ENCODE measurements at places on chromosomes 1 and 21.

GRCh38 chr1:149916193-149916897 lies 1.3 kb downstream of the SV2A start:
- no peak for DNase-seq

GRCh38 chr1:174152427-174152826 lies 6.9 kb upstream of the RABGAP1L start:
- no peak for DNase-seq

DNA sequence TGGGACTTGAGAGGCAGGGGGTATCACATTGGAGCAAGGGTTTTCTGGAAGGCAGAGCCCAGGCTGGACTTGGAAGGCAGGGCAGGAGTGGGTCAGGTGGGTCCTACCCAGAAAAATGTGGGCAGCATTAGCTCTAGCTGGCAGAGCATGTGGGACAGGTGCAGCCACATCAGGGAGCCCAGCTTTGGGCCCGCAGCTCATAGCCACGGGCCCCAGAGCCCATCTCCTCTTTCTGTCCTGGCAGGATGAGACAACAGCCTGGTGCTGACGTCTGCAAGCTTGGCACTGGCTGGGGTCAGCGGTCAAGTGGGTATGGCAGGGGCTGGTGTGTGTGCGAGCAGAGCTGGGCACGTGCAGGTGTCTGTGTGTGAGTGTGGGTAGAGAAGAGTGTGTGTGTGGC lies 154.7 kb downstream of the GRIK3 start:
- no peak for DNase-seq

DNA sequence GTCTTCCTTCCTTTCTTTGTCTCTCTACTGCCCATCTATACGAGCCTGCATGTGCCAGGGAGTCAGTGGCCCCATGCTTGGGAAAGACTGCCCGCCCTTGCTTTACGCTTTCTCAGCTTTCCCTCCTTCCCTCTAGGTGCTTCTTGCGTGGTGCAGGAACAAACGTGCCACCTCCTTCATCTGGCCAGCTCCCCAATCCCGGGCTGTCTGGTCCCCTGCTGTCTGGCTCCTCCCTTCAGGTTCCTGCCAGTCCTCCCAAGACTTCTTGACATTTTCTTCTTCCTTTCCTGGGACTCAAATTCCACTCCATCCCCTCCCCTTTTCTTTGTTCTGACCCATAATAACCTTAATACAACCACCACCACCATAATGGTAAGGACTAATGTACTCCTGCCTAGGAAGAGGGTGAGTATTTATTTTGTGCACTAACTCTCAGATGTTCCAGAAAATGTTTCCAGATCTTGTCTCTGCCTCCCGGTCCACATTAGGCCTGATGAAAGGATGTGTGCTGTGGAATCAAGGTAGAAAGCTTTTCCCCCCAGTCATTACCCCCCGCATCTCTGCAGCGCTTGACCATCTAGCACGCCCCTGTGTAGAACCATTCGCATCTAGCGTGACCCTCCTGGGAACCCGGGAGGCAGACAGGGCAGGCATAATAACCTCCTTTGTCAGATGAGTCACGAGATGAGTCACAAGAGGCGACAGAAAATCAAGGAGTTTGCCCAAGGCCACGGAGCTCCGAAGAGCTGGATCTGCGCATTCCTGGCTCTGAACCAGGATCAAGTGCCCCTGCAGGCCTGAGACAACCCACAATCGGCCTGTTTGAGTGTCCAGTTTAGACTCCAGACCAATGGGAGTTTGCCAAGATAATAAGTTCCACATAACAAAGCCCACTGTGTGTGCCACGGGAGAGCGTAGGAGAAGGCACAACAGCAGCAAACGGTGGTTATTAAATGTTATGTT lies 60.1 kb upstream of the NEK2 start:
- DNase-seq: no peak

DNA sequence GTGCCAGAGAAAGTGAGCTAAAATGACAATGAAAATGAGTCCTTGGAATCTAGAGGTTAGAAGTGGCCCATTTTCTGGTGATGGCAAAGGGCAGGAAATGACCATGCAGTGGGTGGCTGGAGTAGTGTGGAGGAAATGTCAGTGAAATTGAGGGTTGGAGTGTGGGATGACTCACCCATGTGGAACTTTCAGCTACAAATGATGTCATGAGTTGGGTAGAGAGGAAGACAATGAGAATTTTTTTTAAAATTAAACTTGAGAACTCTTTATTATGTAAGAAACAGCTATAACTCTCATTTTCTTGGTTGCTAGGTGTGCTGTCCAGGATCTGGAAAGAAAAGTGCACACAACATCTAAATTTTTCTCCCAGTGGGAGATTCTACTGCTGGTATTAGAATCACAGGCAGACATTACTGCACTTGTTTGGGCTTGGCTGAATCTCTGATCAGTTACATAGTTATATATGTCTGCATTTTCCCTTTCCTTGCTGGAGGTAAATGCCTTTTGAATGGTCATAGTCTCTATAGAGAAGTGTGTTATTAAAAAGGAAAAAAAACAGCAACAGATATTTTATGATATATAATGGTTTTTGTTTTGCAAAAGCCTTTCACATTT lies 56.8 kb upstream of the GNG12 start:
- DNase-seq: no peak

DNA sequence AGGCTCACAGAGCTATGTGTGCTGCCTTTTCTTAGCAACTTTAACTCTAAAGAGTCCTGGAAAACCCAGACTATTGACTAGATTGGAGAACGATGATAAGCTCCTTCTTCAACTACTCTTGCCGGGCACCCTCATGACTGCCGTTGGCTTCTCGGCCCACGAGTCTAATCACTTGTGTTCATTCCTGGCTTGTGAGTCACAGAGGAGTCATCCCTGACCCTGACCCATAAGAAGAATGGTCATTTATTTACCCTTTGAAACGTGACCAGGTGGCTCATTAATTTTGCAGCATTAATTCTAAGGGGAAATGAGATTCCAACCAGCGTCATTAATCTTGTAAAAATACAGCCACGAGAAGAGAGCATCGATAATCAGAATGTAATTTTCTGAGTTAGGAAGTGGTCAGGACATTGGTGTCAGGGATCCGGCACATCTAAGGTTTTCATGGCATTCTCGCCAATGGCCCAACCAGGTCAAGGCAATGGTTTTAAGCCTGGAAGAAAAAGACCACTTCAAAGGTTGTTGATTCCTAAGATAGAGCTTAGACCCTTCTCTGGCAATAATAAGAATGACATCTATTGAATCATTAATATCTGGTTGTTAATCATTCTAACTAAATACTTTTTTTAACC lies 183.6 kb upstream of the RUNX1 start:
- no peak for DNase-seq

All from SK-N-MC (cell line).